ENCODE measurements at places on chromosomes 3 and 15.

- no peak for DNase-seq
These were observed 51.2 kb upstream of the GATA2 start for GRCh38 chr3:128544190-128544589.

- DNase-seq, result no peak
These were observed 166.8 kb upstream of the LPP start for GRCh38 chr3:187987187-187987586.

DNA sequence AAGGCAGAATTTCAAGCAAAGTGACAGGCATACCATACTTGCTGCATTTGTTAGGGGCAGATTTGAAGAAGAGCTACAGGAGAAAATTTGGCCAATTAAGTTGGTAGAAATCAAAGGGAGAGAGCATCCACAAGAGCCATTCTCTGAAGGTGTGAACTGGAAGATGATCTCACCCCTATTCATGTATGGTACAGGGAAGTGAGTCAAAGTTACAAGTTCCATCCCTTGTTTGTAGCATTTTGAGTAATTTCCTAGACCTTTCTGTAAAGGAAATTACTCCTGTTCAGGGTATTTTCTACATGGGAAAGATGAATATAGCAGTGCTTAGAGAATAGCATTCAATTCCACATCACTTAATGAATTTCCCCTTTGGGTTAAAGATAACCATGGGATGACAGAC is 28.4 kb downstream of the TTC14 start:
- no peak for DNase-seq

DNA sequence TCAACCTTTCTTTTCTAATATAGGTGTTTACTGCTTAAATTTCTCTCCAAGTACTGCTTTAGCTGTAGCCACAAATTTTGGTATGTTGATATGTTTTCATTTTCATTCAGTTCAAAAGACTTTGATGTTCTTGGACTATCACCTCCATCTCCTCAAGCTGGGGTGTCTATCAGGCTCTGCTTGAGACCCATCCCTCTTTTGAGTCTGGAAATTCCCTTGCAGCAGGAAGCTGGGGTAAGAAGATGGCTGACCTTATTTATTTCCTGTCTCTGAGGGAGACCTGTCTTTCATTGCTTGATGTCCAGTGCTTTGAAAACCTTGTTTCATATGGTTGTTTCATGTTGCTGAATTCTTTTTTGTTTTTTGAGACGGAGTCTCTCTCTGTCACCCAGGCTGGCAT is 60.5 kb upstream of the ADPGK start:
- no peak for DNase-seq

DNA sequence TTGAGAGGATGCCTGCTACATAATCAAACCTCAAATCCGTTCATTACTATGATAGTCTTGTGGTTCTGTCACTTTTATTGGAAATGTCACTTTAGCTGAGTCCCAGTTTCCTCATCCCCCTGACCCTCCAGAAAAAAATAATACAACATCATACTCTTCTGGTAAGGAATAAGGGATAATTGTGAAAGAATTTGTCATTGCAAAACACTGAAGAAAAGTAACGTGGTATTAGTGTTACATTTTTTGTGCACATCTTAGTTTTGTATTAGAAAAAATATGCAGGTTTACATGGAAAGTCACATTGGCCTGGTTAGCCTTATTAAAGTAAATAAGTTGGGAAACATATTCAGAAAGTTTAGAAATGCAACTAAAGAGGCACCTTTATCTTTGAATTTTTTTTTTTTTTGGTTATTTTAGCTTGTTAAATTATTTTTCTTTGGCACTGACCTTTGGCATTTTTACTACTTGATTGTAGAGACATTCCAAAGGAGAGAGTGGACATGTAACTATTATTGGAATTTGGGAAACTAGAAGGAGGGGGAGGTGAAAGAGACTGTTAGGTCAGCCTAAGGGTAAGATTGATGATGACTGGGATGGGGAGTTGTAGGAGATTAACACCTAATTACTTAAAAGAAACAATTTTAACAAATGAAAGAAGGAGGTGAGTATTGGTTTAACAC is 462.2 kb upstream of the RARB start:
- DNase-seq, result no peak

DNA sequence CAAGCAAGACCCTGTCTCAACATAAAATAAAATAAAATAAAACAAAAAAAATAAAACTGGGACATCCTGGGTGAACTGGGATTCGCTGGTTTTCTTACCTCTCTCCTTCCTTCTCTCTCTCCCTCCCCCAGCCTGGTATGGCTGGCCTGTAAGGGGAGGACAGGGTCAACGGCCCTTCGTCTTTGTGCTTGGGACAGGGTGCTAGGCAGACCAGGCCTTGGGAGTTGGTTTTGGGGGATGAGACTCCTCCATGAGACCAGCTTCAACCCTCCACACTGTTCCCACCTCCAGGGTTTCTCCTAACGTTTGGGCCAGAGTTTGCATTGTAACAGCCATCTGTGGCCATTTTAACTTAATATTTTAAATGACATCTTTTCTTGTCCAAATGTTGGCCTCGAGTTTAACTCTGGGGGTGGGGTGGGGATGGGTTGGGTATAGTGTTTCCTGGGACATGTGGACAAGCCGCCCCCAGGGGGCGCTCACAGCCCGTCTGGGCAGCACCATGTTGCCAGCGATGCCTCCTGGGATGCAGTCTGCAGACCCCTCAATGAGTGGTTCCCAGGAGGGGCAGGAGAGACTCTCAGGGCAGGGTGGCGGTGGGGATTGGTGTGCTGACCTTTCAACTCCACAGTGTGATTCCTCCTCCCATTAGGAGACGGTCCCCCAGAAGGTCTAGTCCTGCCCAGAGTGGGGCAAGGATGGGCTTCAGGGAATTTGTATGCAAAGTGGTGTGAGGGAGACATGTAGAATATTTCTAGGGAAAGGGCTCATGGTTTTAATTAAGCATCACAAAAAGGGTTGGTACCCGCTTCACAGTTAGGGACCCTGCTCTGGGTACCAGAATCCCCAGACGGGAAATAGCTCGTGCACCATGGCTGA is 37.7 kb upstream of the LCTL start:
- DNase-seq, result peak; percentile 22

Data from stimulated activated CD8-positive, alpha-beta memory T cell treated with anti-CD3 and anti-CD28 coated beads, Interleukin-4, amount 100 ng/mL, for 4 hours (primary cell).